ENCODE measurements at places on chromosomes 7 and 10.

DNA sequence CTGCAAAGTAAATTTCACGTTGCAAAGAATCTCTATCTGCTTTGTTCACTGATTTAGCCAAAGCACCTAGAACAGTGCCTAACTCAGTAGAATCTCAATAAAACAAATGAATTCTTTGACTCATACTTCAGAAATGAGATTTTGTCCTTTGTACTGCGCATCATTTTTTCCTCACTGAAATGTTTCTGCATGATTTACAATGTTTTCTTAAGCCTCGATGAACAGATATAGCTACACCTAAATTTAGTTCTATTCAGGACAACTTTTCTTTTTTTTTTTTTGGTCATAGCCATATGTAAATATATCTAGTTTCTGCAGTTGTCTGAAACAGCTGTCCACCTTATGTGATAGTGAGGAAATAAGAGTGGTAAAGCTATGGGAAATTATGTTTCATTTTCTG, 15.3 kb downstream of the GNAT3 start:
- no peak for DNase-seq

DNA sequence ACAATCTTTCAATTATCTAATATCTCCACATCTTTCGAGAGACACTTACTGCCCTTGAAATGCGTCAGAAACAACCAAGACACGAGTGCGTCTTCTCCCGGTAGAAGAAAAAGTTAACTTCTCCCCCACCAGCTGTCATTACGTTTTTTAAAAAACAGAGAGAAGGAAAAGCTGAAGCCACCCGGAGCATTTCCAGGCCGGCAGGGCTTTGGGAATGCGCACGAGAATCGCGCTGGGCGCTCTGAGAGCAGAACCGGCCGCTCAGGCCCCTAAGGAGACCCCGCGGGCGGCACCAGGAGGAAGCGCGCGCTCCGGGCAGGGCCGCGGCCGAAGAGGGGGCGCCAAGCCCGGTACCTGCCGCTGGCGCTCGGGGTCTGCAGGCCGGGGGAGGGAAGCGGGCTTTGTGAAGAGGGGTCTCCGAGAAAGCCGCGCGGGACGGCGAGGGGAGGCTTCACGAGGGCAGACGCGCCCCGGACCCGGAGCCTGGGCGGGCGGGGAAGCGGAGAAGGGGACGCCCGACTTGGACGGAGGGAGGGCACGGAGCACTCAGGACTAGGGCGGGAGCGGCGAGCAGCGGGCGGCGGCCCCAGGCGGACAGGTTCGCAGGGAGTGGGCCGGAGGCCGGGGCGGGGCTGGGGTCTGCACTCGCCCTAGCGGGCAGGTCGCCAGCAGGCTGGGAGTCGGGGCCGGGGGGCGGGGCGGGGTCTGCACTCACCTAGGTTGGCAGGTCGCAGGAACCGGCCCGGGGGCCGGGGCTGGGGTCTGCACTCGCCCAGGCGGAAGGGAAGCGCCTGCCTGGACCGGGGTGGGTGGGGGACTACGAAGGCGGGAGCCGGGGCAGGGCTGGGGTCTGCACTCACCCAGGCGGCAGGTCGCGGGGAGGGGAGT, 932 bp downstream of the ESYT2 start:
- DNase-seq, result peak; percentile 36

DNA sequence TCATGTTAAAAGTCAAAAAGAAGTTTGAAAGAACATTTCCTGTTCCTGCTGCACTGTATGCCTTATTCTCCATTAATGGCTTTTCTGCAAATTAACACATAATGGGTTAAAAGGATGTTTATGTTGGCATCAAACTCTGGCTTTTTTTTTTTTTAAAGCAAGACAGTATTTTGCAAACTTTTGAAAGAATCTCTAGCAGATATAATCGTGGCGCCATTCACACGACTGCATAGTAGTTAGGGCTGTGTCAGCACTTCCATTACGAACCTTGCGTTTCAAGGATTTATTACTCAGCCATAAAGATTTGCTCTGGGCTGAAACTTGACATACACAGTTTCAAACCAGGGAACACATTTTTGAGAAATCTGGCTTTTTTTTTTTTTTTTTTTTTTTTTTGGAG, 207.8 kb downstream of the DYNC1I1 start:
- DNase-seq, result no peak

- no peak for DNase-seq
Observed at GRCh38 chr10:51653025-51653424, 46.4 kb downstream of the CSTF2T start.

GRCh38 chr7:75642810-75643486, 95.8 kb downstream of the HIP1 start:
- DNase-seq, result no peak

DNA sequence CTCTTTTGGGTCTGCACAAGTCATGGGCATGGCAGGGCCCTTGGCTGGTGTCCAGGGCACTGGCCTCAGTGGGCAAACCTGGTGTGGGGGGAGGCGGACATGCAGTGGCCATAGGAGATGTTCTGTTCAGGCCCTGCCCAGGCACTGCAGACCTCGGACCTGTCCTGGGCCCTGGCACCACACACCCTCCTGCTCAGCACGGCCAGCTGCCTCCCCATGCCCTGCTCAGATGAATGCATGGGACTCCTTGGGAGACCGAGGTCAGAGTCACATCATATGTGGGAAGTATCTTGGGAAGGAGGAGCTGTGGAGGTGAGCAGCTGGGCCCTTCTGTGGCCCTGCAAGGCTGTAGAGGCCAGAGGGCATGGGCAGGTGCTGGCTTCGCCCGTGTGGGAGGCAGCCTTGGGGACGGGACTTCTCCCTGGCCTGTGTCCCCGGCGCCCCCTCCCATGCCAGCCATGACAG, 130.8 kb downstream of the VIPR2 start:
- no peak for DNase-seq

GRCh38 chr10:62108759-62109586, 159.7 kb downstream of the RTKN2 start:
- DNase-seq, result no peak

- no peak for DNase-seq
Observed at GRCh38 chr7:46725136-46725535, 804.1 kb upstream of the IGFBP3 start.

GRCh38 chr7:2760098-2760889, 72.3 kb downstream of the AMZ1 start:
- no peak for DNase-seq

- no peak for DNase-seq
Observed at GRCh38 chr7:45180084-45180986, 22.7 kb downstream of the RAMP3 start.

DNA sequence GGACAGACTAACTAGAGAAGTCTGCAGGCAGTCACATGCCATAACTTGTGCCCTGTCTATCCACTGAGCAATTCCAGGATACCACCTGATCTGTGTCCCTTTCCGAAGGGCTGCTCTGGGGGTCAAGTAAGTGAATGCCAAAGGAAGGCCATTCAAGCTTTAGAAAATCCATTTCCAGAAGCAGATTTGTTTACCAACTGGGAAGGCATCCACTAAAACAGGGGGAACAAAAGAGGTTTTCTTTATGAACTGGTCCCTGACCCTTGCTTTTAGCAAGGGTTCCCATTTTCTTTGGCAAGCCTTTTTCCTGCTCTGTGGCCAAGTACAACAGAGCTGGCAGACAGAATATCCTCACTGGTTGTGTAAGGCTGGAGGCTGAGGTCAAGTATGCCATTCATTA, 36.5 kb downstream of the ITPRID1 start:
- DNase-seq, result peak; percentile 9

DNA sequence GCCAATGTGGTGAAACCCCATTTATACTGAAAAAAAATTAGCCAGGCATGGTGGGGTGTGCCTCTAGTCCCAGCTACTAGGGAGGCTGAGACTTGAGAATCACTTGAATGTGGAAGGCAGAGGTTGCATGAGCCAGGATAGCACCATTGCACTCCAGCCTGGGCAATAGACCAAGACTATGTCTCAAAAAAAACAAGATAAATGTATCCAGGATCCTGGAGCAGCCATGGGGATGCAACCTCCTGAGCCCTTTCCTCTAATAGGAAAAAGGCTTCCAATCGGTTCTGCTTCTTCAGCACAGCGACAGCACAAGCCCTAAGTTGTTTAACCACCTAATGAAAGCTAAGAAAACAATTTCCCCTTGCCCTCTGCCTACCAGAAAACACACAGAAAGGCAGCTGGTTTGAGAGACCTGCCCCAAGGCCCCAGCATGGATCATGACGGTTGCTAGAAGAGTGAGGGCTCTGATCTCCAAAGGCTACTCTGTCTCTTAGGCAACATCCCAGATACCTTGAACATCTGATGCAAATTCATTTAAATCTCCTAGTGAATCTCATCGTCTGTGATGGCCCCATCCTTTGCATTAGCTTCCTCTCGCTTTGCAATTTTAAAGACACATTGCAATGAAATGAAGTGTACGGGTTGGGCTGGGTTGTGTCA, 220.8 kb downstream of the ARHGAP21 start:
- no peak for DNase-seq

- DNase-seq, result no peak
Observed at GRCh38 chr7:13139436-13139835, 452.0 kb downstream of the ARL4A start.

- no peak for DNase-seq
Observed at GRCh38 chr10:77168161-77168560, 469.4 kb downstream of the KCNMA1 start.

- no peak for DNase-seq
Observed at GRCh38 chr10:3738855-3739350, 46.1 kb downstream of the KLF6 start.

DNA sequence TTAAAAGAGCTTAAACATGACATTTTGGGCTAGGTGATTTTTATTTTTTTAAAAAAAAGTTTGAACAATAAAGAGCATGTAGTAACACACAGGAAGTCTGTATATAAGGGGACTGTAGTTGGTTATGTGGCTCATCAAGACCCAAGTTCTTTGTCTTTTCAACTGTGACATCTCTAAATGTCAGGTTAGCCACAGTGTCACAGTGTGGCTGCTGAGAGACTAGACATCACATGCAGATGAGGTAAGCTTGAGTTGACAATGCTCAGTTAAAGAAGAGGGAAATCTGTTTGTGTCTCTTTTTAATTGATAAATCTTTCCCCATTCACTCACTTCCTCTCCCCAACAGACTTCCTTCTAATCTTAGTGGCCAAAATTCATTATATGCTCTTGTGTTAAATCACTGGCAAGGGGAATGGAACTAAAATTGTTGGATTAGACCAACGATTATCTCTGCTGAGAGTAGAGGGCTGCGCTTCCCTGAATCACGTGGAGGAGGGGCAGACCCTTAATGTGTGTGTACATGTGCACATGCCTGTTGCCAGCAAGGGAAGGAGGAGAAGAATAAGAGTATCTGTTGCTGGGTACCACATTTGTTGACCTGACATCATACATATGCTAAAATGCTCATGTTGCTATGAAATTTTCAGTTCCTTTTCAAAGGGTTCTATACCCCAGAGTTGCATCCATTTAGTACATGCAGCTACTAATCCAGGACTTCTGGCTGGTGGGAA, 78.3 kb downstream of the MMRN2 start:
- no peak for DNase-seq

DNA sequence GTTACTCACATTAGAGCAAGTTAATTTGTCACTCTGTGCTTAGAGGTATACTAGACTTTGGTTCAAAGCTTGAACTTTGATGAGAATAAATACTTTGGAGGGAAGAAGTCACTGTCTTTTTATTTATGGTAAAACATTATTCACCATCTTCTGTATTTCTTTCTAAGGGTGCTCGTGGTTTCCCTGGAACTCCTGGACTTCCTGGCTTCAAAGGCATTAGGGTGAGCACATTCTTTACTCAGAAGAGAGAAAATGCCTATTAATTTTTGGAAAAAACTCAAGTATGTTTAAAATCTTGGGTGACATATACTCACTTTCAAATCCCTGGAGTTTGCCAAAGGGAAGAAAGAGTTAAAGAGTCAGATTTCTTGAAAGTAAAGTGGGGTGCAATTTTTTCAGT, 10.8 kb downstream of the COL1A2 start:
- DNase-seq, result no peak

DNA sequence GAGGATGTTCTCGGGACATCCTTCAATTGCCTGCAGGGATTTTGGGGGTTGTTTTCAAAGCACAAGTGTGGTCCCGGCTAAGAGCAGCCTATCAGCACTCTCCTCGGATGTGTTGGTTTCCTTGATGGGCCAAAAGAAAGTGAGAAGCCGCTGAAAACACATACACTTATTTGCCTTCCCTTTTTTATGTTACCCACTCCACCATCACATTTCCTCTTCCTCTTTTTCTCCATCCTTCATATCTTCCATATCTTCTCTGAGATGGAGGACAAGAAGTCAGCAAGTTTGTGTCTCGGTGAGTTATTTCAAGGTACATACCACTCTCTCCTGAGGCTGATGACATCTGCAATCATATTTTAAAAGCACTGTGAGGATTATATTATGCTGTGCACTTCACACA, 64.0 kb downstream of the ZNF33B start:
- no peak for DNase-seq

GRCh38 chr10:47440207-47440606, 43.7 kb downstream of the ANXA8 start:
- DNase-seq, result no peak

GRCh38 chr10:77700086-77700485, 62.5 kb upstream of the KCNMA1 start:
- DNase-seq, result no peak

DNA sequence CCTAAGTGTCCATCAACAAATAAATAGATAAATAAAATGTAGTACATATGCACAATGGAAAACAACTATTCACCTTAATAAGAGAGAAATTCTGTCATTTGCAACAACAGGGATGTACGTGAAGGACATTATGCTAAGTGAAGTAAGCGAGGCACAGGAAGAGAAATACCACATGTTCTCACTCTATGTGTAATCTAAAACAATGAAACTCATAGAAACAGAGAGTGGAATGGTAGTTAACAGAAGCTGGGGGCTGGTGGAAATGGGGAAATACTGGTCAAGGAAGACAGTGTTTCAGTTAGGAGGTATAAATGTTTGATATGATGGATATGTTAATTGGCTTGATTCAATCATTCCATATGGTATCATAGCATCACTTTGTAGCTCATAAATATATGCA, 43.1 kb downstream of the ARL4A start:
- no peak for DNase-seq

- no peak for DNase-seq
Observed at GRCh38 chr10:126950401-126951105, 45.3 kb downstream of the DOCK1 start.

- no peak for DNase-seq
Observed at GRCh38 chr7:24665564-24666294, 91.5 kb downstream of the GSDME start.

GRCh38 chr10:67780759-67781538, 57.0 kb downstream of the DNAJC12 start:
- DNase-seq, result no peak

DNA sequence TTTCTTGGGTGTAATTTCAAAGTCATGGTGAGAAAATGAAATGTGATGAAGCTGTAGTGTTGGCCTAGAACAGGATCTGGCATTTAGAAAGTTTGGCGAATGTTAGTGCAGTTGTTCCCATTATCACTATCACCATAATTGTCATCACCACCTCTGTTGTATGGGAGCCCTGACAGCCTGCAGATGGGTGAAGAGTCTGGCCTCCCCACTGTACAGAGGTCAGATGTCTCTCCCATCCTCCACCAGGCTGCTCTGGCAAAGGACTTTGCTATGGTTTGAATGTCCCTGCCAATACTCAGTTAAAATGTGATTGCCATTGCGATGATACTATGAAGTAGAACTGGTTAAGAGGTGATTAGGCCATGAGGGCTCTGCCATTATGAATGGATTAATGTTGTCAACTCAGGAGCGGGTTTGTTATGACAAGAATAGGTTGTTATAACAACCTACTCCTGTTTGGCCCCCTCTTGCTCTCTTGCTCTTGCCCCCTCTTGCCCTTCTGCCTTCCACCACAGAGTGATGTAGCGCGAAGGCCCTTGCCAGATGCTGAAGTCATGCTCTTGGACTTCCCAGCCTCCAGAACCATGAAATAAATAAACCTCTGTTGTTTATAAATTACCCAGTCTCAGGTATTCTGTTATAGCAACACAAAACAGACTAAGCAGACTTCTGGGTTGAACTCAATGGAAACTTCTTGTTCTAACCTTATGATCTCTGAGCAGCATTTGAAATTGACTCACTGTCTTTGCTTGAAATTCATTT, 90.0 kb downstream of the GRK5 start:
- no peak for DNase-seq

Measured in nucleus accumbens (tissue), 56 donors.